Ovary (tissue), 10 donors: ENCODE measurements at places on chromosomes 16 and 17.

- no peak overlapping the region for H3K4me3 ChIP-seq
- no peak for DNase-seq
- no peaks in the 10 kb centered on the region for H3K36me3 ChIP-seq
- H3K27ac ChIP-seq, result no peak overlapping the region
- H3K4me1 ChIP-seq, result peaks cover 2% of the 10 kb centered on the region
- H3K27me3 ChIP-seq, result no peaks in the 10 kb centered on the region
Measured at GRCh38 chr16:59210955-59211541, 476.9 kb upstream of the GOT2 start.

- no peaks in the 10 kb centered on the region for H3K27me3 ChIP-seq
- no peak overlapping the region for H3K4me3 ChIP-seq
Measured at GRCh38 chr16:84438971-84439696, 65.3 kb downstream of the MEAK7 start.

DNA sequence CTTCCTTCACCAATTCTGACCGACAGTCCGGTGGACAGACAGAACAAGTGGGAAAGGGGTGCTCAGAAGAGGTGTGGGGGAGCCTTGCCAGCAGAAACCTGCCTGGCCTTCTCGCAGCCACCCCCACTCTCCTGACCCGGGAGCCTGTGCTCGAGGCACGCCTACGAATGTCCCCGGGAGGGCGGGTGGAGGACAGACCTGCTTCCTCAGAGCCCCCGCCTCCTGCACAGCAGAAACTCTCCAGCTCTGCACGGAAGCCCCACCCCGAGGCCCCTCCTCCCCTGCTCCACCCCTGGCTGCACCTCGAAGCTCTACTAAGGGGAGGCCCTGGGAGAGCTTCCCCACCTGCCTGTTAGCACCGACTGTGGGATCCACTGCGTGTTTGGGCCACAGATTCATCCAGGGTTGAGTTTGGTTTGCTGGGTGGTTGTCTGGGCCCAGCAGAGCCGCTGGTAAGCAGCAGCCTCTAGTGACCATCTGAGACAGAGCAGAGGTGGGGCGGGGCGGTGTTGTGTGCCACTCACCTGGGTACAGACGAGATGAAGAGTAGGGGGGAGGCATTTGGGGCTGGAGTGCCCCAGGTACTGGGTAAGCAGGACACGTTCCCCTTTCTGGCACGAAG lies 6.2 kb downstream of the TAF1C start:
- H3K36me3 ChIP-seq, result no peaks in the 10 kb centered on the region
- no peaks in the 10 kb centered on the region for H3K27me3 ChIP-seq
- DNase-seq, result no peak
- no peak overlapping the region for H3K27ac ChIP-seq
- H3K4me3 ChIP-seq, result no peak overlapping the region
- peaks cover 24% of the 10 kb centered on the region for H3K4me1 ChIP-seq

GRCh38 chr17:58969612-58970011 lies 137.1 kb downstream of the TRIM37 start:
- DNase-seq, result no peak
- no peaks in the 10 kb centered on the region for H3K27me3 ChIP-seq
- no peaks in the 10 kb centered on the region for H3K36me3 ChIP-seq
- no peaks in the 10 kb centered on the region for H3K4me1 ChIP-seq

DNA sequence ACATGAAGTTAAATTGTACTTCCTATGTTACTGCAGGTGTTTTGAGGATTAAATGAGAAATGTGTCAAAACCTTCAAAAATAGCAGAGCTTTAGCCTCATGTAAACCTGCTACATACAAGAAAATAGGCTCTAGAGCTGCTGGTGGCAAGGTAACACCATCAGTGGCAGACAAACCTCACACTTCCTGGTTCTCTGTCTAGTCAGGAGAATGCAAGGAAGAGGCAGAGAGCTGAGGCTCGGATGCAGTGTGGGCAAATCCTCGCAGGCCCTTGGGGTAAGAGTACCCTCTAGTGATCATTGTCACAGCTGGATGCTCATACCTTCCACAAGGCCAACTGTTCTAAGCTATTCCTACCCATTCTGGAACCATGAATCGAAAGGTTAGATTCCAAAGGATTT lies 14.2 kb downstream of the CIAPIN1 start:
- H3K4me1 ChIP-seq, result no peaks in the 10 kb centered on the region
- DNase-seq, result no peak
- H3K4me3 ChIP-seq, result no peak overlapping the region
- H3K36me3 ChIP-seq, result no peaks in the 10 kb centered on the region
- H3K27me3 ChIP-seq, result no peaks in the 10 kb centered on the region

DNA sequence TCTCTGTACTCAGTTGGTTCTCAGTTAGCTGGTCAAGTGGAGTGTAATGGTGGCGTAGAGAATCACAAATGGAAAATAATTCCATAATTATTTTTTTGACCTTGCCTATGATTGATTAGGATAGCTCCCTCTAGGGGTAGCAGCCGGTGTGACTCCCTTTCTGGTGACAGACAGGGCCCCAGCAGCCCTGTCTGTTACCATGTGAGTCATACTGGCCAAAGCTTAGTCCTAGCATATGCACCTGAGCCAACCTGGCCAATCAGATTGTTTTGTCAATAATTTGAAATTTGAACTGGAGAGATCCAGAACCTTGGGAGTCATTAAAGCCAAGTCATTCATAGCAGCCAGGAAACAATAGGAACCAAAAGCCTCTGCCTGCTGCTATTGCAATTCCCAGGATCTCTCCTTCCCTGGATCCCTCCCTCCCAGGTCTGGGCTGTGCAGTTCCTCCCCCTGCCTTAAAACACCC lies 5.6 kb downstream of the PNPO start:
- no peaks in the 10 kb centered on the region for H3K27me3 ChIP-seq
- H3K4me3 ChIP-seq, result no peak overlapping the region
- no peak overlapping the region for H3K27ac ChIP-seq
- peaks cover 9% of the 10 kb centered on the region for H3K4me1 ChIP-seq
- DNase-seq, result no peak

- no peaks in the 10 kb centered on the region for H3K27me3 ChIP-seq
- H3K4me3 ChIP-seq, result no peak overlapping the region
- H3K36me3 ChIP-seq, result no peaks in the 10 kb centered on the region
- DNase-seq, result no peak
Measured at GRCh38 chr17:16074423-16074822, 74.8 kb downstream of the TTC19 start.

DNA sequence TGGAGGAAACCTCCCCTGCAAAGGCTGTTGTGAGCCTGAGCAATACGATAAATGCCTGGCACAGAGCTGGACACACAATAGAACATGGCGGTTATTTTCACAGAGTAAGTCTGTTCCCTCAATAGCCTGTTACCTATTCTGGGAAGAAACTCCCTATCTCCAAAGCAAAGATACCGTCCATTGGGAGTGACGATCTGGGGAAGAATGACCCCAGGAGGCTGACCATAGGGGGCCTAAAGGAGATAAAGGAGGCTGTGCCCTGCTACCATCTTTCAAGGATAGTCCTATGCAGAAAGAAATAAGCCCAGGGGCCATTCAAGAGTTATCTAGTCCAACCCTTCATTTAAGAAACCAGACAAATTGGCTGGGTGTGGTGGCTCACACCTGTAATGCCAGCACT lies 4.1 kb upstream of the AXIN2 start:
- no peak overlapping the region for H3K27ac ChIP-seq
- H3K4me3 ChIP-seq, result no peak overlapping the region
- peaks cover 5% of the 10 kb centered on the region for H3K4me1 ChIP-seq
- no peaks in the 10 kb centered on the region for H3K36me3 ChIP-seq
- no peaks in the 10 kb centered on the region for H3K27me3 ChIP-seq
- no peak for DNase-seq

DNA sequence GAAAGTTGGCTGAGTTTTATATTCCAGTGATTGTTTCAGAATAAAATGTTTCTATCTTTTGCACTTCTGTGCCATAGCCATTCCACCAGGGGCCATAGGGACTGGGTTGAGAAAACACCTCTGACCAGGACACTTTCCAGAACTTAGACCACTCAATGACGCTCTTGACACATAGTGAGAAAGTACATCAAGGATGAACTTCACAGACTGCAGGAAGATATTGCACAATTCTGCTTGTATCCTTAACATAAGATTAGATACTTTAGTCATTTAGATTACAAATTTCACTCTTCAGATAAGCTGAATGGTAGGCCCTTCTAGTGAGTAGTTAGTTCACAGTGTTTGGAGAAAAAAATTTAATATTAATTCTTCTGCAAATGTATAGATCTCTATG lies 13.0 kb upstream of the MPHOSPH6 start:
- no peaks in the 10 kb centered on the region for H3K27me3 ChIP-seq
- DNase-seq, result no peak
- no peak overlapping the region for H3K4me3 ChIP-seq
- H3K36me3 ChIP-seq, result no peaks in the 10 kb centered on the region

DNA sequence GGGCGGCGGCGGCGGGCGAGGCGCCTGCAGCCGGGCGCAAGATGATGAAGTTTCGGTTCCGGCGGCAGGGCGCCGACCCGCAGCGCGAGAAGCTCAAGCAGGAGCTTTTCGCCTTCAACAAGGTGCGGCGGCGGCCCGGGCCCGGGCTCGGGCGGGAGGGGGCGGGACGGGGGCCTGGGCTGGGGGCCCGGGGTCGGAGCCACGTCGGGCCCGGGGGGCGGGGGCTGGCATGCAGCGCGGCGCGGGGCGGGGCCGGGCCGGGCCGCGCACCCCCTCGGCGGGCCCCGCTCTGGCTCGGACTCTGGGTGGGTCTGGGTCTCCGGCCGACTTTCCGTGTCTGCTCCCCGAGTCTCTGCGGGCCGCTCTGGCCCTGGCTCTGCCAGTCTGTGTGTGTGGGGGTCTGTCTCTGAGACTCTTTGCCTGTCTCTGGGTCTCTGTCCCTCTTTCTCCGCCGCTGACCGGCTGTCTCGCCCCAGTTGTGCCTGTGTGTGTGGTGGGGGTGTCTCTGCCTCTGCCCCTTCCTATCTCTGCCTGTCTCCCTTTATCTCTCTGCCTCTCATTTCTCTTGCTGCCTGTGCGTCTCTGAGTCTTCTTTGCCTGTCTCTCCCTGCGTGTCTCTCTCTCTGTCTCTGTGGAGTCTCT lies 328 bp downstream of the LLGL1 start:
- H3K4me3 ChIP-seq, result peak overlapping the region; percentile 60
- H3K27ac ChIP-seq, result no peak overlapping the region
- H3K27me3 ChIP-seq, result no peaks in the 10 kb centered on the region
- peak; percentile 41 for DNase-seq
- peaks cover 3% of the 10 kb centered on the region for H3K4me1 ChIP-seq

DNA sequence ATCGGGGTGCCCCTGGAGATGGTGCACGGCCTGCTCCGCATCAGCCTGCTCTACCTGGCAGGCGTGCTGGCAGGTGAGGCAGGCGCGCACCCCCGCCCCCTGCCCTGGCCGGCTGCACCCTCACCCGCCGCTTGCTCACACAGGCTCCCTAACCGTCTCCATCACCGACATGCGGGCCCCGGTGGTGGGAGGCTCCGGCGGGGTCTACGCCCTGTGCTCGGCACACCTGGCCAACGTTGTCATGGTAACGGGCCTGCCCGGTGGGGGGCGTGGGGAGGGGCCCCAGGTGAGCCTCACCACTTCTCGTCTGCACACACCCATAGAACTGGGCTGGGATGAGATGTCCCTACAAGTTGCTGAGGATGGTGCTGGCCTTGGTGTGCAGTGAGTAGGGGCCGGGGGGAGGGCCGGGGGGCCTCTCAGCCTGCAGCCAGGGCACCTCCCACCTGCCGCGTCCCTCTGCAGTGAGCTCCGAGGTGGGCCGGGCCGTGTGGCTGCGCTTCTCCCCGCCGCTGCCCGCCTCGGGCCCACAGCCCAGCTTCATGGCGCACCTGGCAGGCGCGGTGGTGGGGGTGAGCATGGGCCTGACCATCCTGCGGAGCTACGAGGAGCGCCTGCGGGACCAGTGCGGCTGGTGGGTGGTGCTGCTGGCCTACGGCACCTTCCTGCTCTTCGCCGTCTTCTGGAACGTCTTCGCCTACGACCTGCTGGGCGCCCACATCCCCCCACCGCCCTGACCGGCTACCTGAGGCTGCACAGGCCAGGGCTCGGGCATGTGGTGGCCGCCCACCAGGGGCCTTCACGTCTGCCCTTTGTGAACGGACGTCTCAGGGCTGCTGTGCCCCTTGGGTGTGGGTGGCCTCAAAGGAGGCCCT lies 2.1 kb downstream of the RHBDL1 start:
- H3K27me3 ChIP-seq, result no peaks in the 10 kb centered on the region
- H3K36me3 ChIP-seq, result no peaks in the 10 kb centered on the region
- H3K27ac ChIP-seq, result no peak overlapping the region
- no peak overlapping the region for H3K4me3 ChIP-seq
- H3K4me1 ChIP-seq, result peaks cover 16% of the 10 kb centered on the region
- no peak for DNase-seq

- no peak for DNase-seq
- H3K27me3 ChIP-seq, result no peaks in the 10 kb centered on the region
- H3K4me1 ChIP-seq, result peaks cover 2% of the 10 kb centered on the region
- H3K27ac ChIP-seq, result no peak overlapping the region
- no peak overlapping the region for H3K4me3 ChIP-seq
Measured at GRCh38 chr16:15545544-15545943, 97.4 kb downstream of the MARF1 start.
